ENCODE measurements at places on chromosomes 7 and 10.
A peak's percentile ranks its signal among the peaks of the same experiment; 100 is the strongest.

DNA sequence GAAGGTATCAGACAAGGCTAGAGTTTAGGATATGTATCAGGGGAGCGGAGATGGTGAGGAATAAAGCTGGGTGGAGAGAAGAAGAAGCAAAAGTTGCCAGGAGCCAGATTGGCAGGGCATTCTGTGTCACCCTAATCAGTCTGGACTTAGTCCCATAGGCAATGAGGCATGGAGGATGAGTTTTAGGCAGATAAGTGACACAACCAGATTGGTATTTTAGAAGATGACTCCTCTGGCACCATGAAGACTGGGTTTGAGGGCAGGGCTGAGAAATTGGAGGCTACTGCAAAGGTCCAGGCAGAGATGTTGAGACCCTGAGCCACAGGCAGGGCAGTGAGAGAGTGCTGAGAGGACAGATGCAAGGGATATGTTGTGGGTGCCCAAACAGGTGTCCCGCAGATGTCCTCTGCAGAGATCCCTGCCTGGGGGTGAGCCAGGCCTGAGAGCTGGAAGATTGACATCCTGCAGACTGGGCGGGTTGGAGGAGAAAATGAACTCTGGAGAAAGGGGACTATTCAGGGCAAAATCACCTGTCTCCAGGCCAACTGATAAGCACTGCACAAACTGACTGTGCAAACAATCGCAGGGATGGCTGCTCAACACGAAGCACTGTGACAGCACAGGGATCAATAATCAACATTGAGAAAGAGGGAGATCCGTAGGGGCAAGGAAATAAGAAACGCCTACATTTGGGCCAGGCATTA, 11.9 kb upstream of the HABP2 start:
- no peak for DNase-seq

DNA sequence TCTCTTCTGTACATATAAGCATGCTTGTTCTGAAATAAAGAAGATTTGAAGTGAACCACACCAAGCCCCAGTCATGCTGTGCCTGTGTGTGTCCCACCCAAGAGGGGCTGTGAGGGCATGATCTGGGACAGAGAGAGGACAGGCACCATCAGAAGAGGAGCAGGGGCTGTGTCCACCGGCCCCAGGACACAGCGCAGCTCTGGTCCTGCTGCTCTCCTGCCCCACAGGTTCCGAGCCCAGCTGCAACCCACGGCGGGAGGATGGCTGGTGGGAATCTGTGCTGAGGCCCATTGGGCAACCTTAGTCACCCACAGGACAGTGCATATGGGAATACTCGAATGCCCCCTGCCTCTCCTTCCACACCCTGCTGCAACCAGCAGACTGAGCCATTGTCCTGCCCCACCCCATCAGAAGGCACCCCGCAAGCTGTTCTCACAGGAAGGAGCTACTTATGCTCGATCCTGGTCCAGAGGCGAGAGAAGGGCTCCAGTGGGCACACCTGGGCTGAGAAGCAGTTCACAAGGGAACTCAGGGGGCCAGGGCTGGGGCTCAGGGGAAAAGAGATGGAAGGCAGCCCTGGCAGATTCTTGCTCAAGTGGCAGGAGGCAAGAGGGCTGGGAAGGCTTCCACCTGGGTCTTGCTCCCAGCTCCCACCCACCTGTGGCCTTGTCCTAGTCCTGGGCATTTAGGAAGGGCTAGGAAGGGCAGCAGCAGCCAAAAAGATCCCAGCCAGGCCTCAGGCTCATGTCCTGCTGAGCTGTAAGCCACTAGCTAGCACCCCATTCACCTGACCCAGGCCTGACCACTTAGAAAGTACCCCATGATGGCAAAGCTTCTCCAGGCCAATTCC, 31.9 kb downstream of the LDB3 start:
- no peak for DNase-seq

- no peak for DNase-seq
Observed at GRCh38 chr10:11521860-11522259, 89.6 kb downstream of the USP6NL start.

- DNase-seq, result no peak
Observed at GRCh38 chr10:79437111-79437814, 8.2 kb downstream of the ZCCHC24 start.

GRCh38 chr7:133853706-133854276, 273.3 kb upstream of the LRGUK start:
- peak; percentile 23 for DNase-seq

DNA sequence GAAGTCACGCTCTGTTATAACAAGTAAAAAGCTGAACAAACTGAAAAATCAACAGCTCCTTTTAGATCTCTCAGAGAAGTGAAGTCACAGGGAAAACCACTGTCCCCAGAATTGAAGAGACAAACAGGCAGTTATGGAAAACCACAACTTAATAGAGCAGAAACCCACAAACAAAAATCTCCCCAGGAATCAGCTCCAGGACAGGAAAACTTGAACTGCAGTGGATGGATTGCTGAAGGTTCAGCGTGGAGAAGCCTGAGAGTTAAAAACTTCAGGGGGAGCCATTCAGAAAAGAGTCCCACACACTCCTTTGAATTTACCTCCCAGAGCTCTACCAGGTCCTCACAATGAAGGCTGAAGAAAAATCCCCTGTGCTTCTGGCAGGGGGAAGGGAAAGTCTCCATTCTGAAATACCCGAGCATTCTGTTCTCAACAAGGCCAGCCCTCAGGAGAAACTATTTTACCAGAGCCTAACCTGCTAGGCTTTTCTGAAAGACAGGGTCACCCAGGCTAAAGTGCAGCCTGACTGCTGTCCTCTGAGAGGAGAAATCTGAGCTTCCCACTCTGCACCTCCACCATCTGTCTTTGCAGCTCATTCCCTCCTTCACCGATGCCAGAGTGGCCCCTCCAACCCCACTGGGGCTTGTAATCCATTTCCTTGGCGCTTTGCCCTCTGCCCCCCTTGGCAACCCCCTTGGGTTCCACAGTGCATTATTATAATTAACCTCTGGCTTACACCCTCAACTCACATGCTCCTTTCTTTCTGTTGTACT, 65.0 kb upstream of the CCNY start:
- DNase-seq, result no peak

DNA sequence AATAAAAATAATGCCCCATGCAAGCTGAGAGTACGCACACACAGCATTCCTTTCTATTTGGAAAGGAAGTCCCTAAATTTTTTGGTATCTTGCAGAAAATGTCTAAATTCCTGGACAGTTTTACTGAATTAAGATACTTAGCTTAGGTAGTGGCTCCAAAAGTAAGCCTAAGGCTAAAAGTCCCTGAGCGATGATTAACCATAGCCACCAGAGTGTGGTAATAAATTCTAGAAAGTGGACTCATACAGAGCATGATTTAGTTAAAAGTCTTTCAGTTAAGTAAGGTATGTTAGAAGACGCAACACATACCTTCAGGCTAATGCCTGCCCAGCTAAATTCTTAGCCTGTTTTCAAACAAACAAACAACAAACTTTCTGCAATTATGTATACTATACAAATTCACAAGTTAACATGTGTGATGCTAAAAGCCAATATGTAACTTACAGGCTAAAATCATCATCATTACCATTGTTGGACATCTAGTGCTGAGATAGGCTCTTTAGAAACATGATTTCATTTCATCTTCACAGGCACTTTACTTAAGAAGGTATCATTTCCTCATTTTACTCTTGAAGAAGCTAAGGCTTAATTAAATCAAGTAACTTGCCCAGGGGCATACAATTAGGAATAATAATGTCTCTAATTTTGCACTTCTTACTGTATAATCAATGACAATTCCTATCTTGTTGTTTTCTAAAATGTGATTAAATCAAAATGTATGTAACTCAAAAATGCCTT, 261.4 kb upstream of the YAE1 start:
- no peak for DNase-seq

Measured in H54 (cell line).